SJSA1 (cell line): ENCODE measurements at places on chromosomes 11 and 22. TPM values are rescaled to one million over a fixed set of nuclear protein-coding genes. Genes with fewer than 3 reads are reported as not detected.

Gene HBG2
- total RNA-seq, result not detected in 2 replicates

Gene CNGA4
- total RNA-seq, result not detected in 2 replicates

Gene INSC
- total RNA-seq, result 0.26 TPM in 1 of 2 replicates, not detected in the other

Gene PKDREJ
- not detected in 2 replicates for total RNA-seq

Gene OR5AL1
- total RNA-seq, result not detected in 2 replicates

Gene APOC3
- total RNA-seq, result not detected in 2 replicates

Gene FAT3
- total RNA-seq, result 0.16 and 0.32 TPM in 2 replicates

Gene TRIM22
- total RNA-seq, result 125 and 142 TPM in 2 replicates

Gene MDK
- 164 and 253 TPM in 2 replicates for total RNA-seq

Gene BCO2
- 0.42 TPM in 1 of 2 replicates, not detected in the other for total RNA-seq
